ENCODE measurements at places on chromosomes 6 and 20. TPM values are rescaled to one million over a fixed set of nuclear protein-coding genes. Genes with fewer than 3 reads are reported as not detected.

The TCP1 gene
- 327 TPM for total RNA-seq

The CDH26 gene
- not detected for total RNA-seq

The LGSN gene
- total RNA-seq = not detected

The CCM2L gene
- total RNA-seq = not detected

The SMPDL3A gene
- 11.5 TPM for total RNA-seq

The CDH22 gene
- total RNA-seq = not detected

The LRRC73 gene
- 0.66 TPM for total RNA-seq

The VGLL2 gene
- not detected for total RNA-seq

The SYNGAP1 gene
- 6.7 TPM for total RNA-seq

The GHRH gene
- not detected for total RNA-seq

The CST2 gene
- total RNA-seq = not detected

The PFDN4 gene
- total RNA-seq = 279 TPM

The PPP1R3D gene
- total RNA-seq = 8.3 TPM

The ERGIC3 gene
- 467 TPM for total RNA-seq

The GSTA3 gene
- total RNA-seq = not detected

The C20orf144 gene
- total RNA-seq = 0.14 TPM

The CDH4 gene
- 0.14 TPM for total RNA-seq

The PRICKLE4 gene
- total RNA-seq = 0.86 TPM

The GFOD1 gene
- total RNA-seq = 10.3 TPM

The OVOL2 gene
- total RNA-seq = not detected

The KCNK15 gene
- total RNA-seq = not detected

The C4A gene
- total RNA-seq = 10.3 TPM

The MLN gene
- not detected for total RNA-seq

The KCNQ2 gene
- total RNA-seq = not detected

The MPC1 gene
- 20.0 TPM for total RNA-seq

The ZC2HC1B gene
- total RNA-seq = not detected

The IL17F gene
- total RNA-seq = not detected

The PABPC1L gene
- total RNA-seq = 17.3 TPM

The MUCL3 gene
- total RNA-seq = not detected

The PAK5 gene
- not detected for total RNA-seq

The KHDC3L gene
- total RNA-seq = not detected

The BTNL2 gene
- not detected for total RNA-seq

The HCRTR2 gene
- total RNA-seq = not detected

The PTK7 gene
- total RNA-seq = 157 TPM

The CLIC5 gene
- not detected for total RNA-seq

The SYCP2 gene
- total RNA-seq = 0.22 TPM

The ETV7 gene
- 0.29 TPM for total RNA-seq

The OTOR gene
- total RNA-seq = not detected

The RSPO4 gene
- not detected for total RNA-seq

The CALHM5 gene
- 2.2 TPM for total RNA-seq

The CRYBG1 gene
- total RNA-seq = 3.1 TPM

The PPP1R14C gene
- not detected for total RNA-seq

The CD83 gene
- 0.22 TPM for total RNA-seq
